ENCODE measurements at places on chromosomes 12 and 14.
A peak's percentile ranks its signal among the peaks of the same experiment; 100 is the strongest.

DNA sequence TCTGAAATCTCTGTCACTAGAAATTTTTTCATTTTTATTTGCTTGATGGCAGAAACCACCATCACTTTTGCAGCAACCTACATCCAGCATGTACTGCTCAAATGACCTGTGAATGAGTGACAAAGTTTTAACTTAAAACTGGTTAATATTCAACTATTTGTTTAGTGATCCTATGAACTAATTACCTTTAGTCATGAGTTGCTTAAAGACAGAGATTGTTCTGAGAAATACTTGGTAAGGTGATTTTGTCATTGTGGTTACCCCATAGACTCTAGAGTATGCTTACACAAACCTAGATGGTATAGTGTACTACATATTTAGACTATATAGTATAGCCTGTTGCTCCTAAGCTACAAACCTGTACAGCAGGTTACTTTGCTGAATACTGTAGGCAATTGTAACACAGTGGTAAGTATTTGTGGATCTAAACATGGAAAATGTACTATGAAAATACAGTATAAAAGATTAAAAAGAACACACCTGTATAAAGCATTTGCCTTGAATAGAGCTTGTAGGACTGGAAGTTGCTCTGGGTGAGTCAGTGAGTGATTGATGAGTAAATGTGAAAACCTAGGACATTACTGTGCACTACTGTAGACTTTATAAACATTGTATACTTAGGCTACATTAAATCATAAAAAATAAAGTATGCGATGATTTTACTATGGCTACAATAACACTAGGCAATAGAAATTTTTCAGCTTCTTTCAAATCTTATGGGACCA lies 256.6 kb upstream of the PPFIA2 start:
- DNase-seq: no peak

GRCh38 chr12:90287585-90287984 lies 578.9 kb upstream of the ATP2B1 start:
- no peak for DNase-seq

- no peak for DNase-seq
Observed at GRCh38 chr12:101552277-101552676, 42.5 kb upstream of the MYBPC1 start.

GRCh38 chr14:101472518-101472849 lies 88.8 kb upstream of the DIO3 start:
- no peak for DNase-seq

DNA sequence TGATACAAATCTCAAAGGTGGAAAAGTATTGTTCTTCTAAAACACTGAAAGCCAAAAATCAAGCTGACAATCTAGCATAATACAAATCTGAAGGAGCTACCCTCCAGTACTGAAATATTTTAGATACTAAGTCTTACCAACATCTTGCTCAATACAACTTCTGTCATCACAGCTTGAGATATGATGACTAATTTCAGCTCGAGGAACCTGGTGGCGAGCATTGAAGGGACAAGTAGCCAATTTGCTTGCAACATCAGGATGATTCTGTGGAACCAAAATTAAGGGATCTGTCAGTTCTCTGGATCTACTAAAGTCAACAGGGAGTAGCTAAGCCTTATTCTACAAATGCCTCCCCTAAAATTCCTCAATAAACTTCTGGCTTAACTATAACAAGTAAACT lies 10.4 kb downstream of the GTSF1 start:
- peak; percentile 72 for DNase-seq

GRCh38 chr12:65685514-65685913 lies 138.8 kb upstream of the HMGA2 start:
- peak; percentile 46 for DNase-seq

DNA sequence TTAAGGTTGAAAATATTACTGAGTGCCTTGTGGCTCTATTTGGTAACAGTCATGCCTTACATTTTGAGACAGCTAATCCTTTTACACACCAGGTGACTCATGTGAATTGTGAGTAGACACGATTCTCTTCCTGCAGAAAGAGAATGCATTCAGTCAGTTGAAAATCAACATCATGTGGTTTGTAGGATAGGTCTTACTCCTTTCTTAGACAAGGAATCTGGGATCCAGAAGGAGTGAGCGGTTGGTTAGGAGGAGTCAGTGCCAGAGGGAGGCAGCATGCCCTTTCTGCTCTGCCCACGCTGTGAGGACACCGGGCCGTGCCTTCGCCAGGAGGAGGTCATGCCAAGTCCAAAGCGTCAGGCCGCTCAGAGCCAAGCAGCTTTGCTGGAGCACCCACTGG lies 47.6 kb downstream of the TRAF3 start:
- DNase-seq: peak; percentile 31

GRCh38 chr12:113479216-113479589 lies 7.5 kb upstream of the LHX5 start:
- no peak for DNase-seq

GRCh38 chr14:105880616-105881015 lies 354.2 kb downstream of the TMEM121 start:
- DNase-seq: no peak

GRCh38 chr12:129564768-129565167 lies 339.1 kb downstream of the TMEM132D start:
- peak; percentile 35 for DNase-seq

GRCh38 chr12:52788192-52788875 lies 7.6 kb downstream of the KRT3 start:
- DNase-seq: no peak

DNA sequence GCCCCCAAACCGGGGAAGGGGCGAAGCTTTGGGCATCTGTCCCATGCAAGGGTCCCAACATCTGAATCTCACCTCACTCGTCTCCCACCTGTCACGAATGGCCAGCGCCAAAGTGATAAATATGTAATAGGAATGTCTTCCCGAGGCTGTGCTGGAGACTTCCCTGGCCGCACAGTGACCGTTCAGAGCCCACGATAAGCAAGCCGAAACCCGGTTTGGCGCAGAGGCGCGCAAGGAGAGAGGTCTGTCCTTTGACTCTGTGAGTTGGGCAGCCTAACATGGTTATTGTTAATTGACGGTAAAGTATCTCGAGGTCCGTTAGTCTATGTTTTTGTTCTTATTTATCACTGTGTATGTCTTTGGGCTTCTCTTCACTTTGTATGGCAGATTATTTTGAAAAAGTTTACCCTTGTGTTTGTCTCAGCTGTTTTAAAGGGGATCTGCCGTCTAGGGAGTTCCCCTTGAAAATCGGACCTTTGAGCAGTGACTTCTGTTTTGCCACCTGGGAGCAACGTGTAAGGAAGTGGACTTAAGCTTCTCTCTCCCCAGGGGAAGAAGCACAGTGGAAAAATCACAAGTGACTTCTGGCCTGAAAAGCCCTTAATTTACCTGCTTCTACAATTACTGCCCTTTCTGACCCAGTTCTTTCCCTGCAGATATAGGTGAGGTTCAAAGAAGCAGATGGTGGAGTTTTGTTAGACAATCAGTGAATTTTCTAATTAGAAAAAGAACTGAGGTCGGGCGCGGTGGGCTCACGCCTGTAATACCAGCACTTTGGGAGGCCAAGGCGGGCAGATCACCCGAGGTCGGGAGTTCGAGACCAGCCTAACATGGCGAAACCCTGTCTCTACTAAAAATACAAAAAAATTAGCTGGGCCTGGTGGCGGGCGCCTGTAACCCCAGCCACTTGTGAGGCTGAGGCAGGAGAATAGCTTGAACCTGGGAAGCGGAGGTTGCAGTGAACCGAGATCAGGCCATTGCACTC lies 1.1 kb upstream of the TM9SF1 start:
- no peak for DNase-seq

DNA sequence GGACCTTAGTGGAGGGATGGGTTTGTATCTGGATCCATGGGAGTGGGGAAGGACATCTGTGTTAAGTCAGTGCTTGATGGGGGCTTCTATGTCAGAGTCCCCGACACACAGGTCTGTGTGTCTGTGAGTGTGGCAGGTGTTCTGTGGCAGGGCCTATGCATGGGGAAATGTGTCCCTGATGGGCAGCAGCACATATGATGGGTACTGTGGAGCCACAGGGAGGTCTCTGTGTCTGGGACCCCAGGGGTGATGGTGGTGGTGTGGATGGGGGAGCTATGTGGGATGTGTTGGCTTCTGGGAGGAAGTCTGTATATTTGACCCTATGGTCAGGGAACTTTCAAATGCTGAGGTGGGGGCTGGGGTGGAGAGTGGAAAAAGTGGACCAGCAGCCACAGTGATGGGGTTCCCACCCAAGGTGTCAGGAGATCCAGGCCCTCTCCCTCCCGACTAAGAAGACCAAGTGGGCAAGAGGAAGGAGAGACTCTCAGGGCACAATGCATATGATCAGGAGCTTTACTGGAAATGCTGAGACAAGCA lies 16.5 kb downstream of the KRT7 start:
- no peak for DNase-seq

DNA sequence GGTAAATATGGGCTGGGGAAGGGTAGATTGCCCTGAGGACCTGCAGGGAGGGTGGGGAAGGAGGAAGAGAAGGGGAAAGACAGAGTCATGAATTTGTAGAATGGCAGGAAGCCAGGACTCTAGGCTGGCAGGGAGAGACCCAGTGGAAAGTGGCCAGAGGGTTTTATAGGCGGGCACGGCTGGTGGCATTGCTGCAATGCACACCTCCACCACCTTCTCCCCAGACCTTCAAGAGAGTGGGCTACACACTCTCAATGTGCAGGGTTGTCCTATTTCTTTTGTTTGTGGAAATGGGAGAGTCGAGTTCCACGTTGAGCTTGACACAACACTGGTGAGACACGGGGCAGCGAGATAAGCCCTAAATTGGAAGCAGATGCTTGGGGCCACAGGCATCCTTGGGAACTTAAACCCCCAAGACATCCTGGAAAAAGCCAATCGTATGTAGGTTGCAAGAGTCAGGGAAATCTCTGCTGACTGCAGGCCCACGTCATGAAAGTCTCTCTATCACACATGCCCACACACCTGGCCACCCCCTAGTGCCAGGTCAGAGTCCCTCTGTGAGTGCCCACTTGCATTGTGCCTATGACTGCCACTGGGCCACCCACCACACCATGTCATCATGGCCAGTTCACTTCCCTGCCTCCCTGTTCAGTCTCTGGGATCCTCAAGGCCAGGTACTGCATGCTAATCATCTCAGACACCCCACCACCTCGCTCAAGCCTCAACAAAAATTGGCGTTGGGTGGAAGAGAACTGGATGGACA lies 38.0 kb upstream of the BDKRB2 start:
- DNase-seq: peak; percentile 52

- peak; percentile 64 for DNase-seq
Observed at GRCh38 chr14:31934767-31935266, 142.3 kb upstream of the ARHGAP5 start.

GRCh38 chr12:7293670-7294069 lies 10.2 kb upstream of the ACSM4 start:
- no peak for DNase-seq

GRCh38 chr12:91037276-91037675 lies 20.5 kb downstream of the KERA start:
- peak; percentile 81 for DNase-seq

GRCh38 chr14:96130854-96131253 lies 73.8 kb upstream of the BDKRB2 start:
- DNase-seq: no peak

DNA sequence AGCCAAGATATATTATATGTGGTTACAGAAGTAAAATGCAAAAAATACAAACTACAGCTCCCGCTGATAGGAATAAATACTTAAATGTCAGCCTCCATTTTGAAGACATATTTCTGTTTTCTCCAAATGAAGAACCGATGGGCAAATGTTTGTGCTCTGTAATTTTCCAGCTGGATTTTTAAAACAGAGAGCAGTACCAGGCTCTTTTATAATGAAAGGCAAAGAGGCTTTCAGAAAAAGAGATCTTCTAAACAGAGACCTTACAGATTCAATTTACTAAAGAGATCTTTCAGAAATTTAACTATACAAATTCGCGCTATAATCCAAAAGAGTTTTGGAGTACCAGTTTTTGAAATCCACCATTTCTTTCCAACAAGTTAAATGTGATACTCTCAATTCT lies 19.9 kb downstream of the MAP4K5 start:
- DNase-seq: no peak

DNA sequence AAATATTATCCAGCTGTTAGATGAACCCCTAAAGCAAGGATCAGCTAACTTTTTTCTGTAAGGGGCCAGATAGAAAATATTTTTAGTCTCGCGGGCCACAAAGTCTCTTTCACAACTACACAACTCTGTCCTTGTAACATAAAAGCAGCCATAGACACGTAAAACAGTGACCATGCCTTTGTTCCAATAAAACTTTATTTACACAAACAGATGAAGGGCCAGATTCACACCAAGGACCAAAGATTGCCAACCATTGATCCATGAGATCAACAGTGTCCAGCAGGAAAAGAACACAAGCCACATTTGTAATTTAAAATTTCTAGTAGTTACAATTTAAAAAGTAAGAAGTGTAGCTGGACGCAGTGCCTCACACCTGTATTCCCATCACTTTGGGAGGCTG lies 109.7 kb downstream of the PHETA1 start:
- no peak for DNase-seq

DNA sequence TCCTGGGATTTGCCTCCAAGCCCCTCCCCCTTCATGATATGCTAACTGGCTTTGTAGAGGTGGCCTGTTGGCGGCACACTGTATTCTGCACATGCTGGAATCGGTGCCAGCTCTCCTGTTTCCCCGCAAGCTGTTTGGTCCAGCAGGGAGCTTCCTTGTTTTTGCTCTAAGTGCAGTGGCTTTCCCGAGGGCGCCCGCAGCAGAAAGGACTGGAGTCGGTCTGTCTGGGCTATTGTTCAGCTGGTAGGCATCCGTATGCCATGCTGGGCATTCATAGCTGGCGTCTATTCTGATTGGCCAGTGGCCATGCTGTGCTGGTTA lies 88.9 kb upstream of the MED13L start:
- DNase-seq: no peak

DNA sequence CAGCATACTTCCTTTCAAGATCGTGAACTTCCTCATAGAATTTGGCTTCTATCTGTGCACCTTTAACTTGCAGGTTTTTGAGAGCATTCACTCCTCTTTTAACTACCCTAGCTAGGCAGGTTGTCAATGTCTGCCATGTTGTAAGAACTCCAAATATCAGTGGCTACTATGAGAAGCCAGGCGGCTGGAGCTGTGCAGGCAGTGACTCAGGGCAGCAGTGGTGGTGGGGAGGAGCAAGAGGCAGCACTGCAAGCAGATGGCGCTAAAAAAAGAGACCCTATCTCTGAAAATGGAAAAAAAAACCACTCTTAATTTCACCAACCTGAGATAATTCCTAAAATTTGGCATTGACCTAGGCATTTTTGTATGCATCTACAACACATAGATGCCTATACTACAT lies 28.5 kb downstream of the YARS2 start:
- no peak for DNase-seq

GRCh38 chr12:112342587-112342986 lies 39.6 kb downstream of the HECTD4 start:
- no peak for DNase-seq

- DNase-seq: no peak
Observed at GRCh38 chr12:3532931-3533702, 42.1 kb downstream of the PRMT8 start.

- peak; percentile 44 for DNase-seq
Observed at GRCh38 chr14:86604561-86604960, 1074.6 kb downstream of the FLRT2 start.

DNA sequence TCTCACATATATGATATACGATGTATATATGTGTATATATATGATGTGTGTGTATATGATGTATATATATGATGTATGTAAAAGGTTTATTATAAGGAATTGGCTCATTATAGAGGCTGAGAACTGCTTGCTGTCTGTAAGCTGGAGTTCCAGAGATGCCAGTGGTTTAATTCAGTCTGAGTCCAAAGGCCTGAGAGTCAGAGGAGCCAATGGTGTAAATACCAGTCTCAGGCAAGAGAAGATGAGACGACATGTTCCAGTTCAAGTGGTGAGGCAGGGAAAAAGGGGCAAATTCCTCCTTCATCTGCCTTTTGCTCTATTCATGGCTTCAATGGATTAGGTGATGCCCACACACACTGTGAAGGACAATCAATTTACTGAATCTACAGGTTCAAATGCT lies 17.1 kb upstream of the STYK1 start:
- DNase-seq: peak; percentile 19

GRCh38 chr12:68746572-68747180 lies 700 bp downstream of the SLC35E3 start:
- DNase-seq: peak; percentile 64
